ENCODE measurements at places on chromosomes 12 and 14.

- DNase-seq = no peak
Measured at GRCh38 chr14:59564366-59564765, 12.2 kb downstream of the CCDC175 start.

DNA sequence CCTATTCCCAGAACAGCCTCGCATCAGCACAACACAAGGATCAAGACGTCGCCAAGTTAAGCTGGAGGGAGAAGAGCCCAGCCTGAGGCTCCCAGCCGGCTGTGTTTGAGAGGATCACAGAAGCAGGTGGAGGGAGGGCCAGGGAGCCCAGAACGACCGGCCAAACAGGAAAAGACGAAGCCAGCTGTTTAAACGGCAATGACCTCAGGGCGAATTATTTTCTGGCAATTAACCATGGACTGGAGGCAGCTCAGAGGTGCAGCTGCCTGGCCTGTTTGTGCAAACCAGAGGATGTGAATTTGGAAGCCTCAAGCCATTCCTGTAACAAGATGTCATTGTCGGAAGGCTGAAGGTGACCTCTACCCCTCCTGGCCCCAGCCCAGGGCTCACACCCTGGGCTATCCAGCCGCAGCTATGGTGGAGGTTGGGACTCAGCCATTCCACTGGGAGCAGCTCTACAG, 175.8 kb upstream of the PRMT8 start:
- DNase-seq = no peak

- no peak for DNase-seq
Measured at GRCh38 chr14:50285861-50286260, 26.2 kb downstream of the L2HGDH start.

GRCh38 chr12:31759632-31760459, 31.0 kb upstream of the AMN1 start:
- no peak for DNase-seq

- no peak for DNase-seq
Measured at GRCh38 chr12:105983622-105984320, 155.0 kb downstream of the NUAK1 start.

DNA sequence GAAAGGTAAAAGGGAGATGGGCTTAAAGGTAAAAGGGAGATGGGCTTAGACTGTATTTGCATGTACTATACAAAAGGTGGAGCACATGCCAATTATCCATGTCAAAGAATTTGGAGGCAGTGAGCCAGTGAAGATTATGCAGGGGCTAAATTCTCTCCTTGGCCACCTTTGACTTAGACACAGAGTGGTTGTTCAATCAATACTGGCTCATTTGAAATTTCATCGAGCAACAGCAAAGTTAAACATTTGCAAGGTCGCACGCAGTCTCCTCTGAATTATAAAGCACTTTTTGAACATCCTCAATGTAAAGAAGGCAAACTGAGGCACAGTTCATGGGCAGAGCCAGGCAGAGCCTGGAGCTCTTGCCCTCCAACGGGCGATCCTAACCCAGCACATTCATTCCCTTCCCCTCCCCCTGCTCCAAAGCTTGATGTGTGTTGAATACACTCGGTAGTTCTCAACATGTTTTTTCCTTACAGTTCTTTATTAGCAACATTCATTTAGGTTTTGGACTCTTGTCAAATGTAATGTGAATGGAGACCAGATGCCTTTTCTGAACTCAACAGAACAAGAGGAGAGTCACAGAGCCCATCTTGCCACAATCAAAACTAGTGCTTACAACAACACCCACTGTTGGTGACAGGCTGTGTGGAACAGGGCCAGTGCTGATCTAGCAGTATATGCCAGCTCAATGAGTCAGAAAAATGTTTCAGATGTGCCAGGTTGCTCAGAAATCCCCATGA, 169.7 kb upstream of the G2E3 start:
- no peak for DNase-seq

- no peak for DNase-seq
Measured at GRCh38 chr14:75896341-75896740, 85.5 kb downstream of the TGFB3 start.

GRCh38 chr14:44830371-44830770, 131.4 kb downstream of the KLHL28 start:
- no peak for DNase-seq

GRCh38 chr14:62162998-62163589, 400.9 kb downstream of the SNAPC1 start:
- no peak for DNase-seq

DNA sequence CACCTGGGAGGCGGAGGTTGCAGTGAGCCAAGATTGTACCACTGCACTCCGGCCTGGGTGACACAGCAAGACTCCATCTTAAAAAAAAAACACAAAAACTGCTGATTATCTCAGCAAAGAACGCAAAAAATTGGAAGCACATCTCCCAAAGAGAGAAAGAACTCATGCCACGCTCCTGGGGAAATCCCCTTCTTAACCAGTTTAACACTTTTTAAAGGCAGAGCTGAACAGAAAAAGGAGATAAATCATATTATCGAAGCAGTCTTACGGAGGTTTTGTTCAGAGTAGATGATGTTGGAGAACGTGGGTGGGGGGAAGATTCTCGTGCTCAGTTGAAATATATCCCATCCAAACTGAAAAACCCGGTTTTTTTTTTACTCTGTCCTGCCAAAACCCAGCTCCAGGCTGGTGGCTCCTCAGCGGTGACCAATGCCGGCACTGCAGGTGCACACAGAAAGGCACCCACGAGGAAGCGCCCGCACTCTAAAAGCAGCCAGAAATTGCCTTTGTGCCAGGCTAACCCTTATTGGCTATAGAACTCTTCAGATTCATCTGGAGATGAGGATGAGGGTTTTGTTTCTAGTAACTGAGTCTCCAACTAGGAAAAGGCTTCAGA, 100.2 kb upstream of the PARP11 start:
- DNase-seq = no peak
